Heart right ventricle (tissue), 16 donors: ENCODE measurements at places on chromosomes 1 and 21. TPM values are rescaled to one million over a fixed set of nuclear protein-coding genes. Genes with fewer than 3 reads are reported as not detected.

DNA sequence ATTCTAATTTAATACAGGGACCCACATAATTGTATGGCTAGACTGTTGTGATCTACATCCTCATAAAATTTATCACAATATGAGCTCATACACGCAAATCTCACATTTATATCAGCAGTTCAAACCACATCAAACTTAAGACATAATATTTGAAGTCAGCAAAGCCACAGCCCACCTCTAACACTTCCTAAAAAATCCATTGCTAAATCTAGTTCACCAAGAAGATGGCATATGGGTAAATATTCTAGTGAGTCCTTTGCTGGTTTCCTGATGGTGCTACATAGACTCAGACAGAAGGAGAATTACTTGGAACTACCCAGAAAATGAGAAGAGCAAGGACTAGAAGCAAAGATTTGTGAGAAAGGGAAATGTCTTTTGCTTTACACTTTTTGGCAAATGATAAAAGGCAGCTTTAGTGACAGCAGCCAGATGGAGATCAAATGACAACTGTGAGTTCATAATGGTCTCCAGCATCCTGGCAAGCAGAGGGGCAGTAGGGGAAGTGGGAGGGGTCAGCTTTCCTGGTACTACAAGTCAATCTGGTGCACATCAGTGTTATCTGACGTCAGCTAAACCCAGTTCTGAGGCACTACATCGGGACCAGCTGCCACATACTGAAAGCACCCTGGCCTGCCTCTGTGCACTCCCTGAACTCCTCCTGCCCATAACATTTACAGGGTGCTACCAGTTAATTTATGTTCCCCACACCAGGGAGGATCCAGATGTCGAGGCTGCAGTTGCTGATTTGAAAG is 10.6 kb upstream of the GADD45A start:
- H3K4me3 ChIP-seq = no peak overlapping the region
- DNase-seq = no peak
- H3K27me3 ChIP-seq = no peaks in the 10 kb centered on the region
- H3K4me1 ChIP-seq = peaks cover 11% of the 10 kb centered on the region

GRCh38 chr1:247386687-247387086 is 29.3 kb upstream of the NLRP3 start:
- H3K4me3 ChIP-seq = no peak overlapping the region
- H3K27me3 ChIP-seq = peaks cover 13% of the 10 kb centered on the region
- H3K27ac ChIP-seq = no peak overlapping the region

DNA sequence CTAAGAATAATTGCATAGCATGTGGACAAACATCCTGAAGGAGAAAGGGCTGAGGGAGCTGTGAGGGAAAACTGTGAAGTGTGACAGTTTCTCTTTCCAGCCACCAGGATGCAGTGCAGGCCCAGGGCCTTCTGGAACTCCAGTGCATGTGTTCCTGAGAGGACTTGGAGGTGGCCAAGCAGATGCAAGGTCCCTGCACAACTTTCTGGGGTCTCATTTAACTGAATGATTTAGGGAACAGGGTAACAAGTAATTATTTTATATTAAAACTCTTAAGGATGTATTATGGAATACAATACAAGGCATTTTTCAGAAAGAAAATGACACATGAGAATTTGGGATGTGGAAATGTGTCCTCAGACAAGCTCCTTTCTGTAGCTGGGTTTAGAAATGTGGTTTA is 61.2 kb upstream of the MCOLN3 start:
- no peak overlapping the region for H3K4me3 ChIP-seq
- peak; percentile 32 for DNase-seq
- H3K27me3 ChIP-seq = no peaks in the 10 kb centered on the region
- H3K27ac ChIP-seq = no peak overlapping the region
- no peaks in the 10 kb centered on the region for H3K36me3 ChIP-seq
- H3K4me1 ChIP-seq = no peaks in the 10 kb centered on the region

- H3K4me3 ChIP-seq = no peak overlapping the region
- no peak for DNase-seq
- H3K4me1 ChIP-seq = peaks cover 55% of the 10 kb centered on the region
- peak overlapping the region; percentile 83 for H3K27ac ChIP-seq
Observed at GRCh38 chr1:12436345-12436658, 181.7 kb downstream of the DHRS3 start.

GRCh38 chr1:151104630-151105029 is 34.1 kb downstream of the GABPB2 start:
- no peaks in the 10 kb centered on the region for H3K4me1 ChIP-seq
- H3K27me3 ChIP-seq = no peaks in the 10 kb centered on the region
- H3K36me3 ChIP-seq = no peaks in the 10 kb centered on the region

GRCh38 chr1:85417876-85418275 is 47.1 kb downstream of the DDAH1 start:
- no peak overlapping the region for H3K27ac ChIP-seq
- no peaks in the 10 kb centered on the region for H3K36me3 ChIP-seq
- peaks cover 3% of the 10 kb centered on the region for H3K4me1 ChIP-seq
- H3K27me3 ChIP-seq = no peaks in the 10 kb centered on the region
- no peak overlapping the region for H3K4me3 ChIP-seq

DNA sequence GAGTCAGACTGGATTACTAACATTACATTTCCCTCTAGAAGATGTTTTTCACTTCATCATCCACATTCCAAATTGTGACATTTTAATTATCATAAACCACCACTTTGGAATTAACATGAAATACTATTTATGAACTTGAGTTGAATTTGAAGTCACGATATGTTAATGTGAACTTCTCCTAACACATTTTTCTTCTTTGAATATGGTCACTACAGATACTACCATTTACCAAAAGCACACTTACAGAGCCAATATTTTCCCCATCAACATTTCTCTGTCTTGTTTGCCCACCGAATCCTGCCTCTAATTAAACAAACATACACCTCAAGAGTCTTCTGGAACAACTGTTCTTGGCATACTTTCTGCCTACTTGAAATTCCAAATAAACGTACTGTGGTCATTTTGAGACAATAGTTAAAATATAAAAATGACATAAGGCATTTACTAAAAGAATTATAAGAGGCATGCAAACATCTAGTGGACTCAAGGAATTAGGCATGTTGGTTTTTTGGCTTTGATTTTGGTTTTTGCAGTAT is 177.4 kb downstream of the AKT3 start:
- H3K4me1 ChIP-seq = no peaks in the 10 kb centered on the region
- no peaks in the 10 kb centered on the region for H3K27me3 ChIP-seq
- no peak for DNase-seq
- H3K4me3 ChIP-seq = no peak overlapping the region

GRCh38 chr1:244273845-244274619 is 177.7 kb downstream of the ADSS2 start:
- H3K36me3 ChIP-seq = no peaks in the 10 kb centered on the region
- DNase-seq = peak; percentile 25
- H3K27me3 ChIP-seq = no peaks in the 10 kb centered on the region
- no peak overlapping the region for H3K27ac ChIP-seq
- peaks cover 5% of the 10 kb centered on the region for H3K4me1 ChIP-seq
- no peak overlapping the region for H3K4me3 ChIP-seq

GRCh38 chr1:202122639-202123335 is at the start of gene GPR37L1:
Gene GPR37L1, plus strand, starts transcription at chr1:202122917. Its CDS starts 47 bp downstream, at chr1:202122964.
- no peaks in the 10 kb centered on the region for H3K36me3 ChIP-seq
- H3K4me3 ChIP-seq = no peak within 1 kb of the TSS
- H3K27me3 ChIP-seq = no peaks in the 10 kb centered on the region
- H3K27ac ChIP-seq = no peak within 1 kb of the TSS
- DNase-seq = peak; percentile 55
- H3K4me1 ChIP-seq = peaks cover 9% of the 10 kb centered on the region

GRCh38 chr1:26786437-26787380 is 1.0 kb upstream of the PIGV start:
- H3K27ac ChIP-seq = peak overlapping the region; percentile 100
- no peaks in the 10 kb centered on the region for H3K27me3 ChIP-seq
- peak overlapping the region; percentile 73 for H3K4me3 ChIP-seq
- DNase-seq = peak; percentile 67
- H3K4me1 ChIP-seq = peaks cover 82% of the 10 kb centered on the region
- H3K36me3 ChIP-seq = peaks cover 14% of the 10 kb centered on the region

- peaks cover 66% of the 10 kb centered on the region for H3K27me3 ChIP-seq
- no peak overlapping the region for H3K27ac ChIP-seq
- no peak for DNase-seq
- H3K36me3 ChIP-seq = no peaks in the 10 kb centered on the region
- H3K4me3 ChIP-seq = peak overlapping the region; percentile 52
- peaks cover 20% of the 10 kb centered on the region for H3K4me1 ChIP-seq
Observed at GRCh38 chr1:1068517-1069055, 5.5 kb downstream of the RNF223 start.

DNA sequence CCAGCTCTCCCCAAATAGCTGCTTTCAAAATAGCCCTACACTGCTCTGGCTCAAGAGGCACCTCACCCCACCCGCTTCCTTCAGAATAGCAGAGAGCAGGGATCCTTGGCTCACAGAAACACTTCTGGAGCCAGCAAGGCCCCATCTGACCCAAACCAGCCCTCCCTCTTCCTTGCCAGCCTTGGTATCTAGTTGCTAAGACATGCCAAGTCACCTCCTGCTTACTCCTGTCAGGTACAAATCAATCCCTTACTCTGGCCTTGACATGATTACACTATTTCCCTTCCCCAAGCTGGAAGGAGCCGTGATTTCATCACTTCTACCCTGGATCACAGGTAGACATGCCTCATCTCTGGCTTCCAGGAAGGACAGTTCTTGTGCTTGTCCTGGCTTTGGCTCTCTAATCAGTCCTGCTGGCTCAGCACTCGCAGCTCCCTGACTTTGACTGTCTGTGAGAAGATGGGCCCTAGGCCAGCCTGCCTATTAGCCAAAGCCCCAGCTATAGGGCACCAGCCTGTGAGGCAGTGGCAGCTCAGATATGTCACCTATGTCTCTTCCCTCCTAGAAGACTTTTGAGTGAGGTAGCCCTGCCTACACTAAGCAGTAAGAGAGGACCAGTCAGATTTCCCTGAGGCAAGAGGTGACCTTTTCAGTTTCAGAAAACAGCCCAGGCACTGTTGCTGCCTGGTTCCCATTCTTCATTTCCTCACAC is 8.9 kb upstream of the MUTYH start:
- H3K27ac ChIP-seq = peak overlapping the region; percentile 57
- H3K4me3 ChIP-seq = no peak overlapping the region
- peaks cover 6% of the 10 kb centered on the region for H3K36me3 ChIP-seq

DNA sequence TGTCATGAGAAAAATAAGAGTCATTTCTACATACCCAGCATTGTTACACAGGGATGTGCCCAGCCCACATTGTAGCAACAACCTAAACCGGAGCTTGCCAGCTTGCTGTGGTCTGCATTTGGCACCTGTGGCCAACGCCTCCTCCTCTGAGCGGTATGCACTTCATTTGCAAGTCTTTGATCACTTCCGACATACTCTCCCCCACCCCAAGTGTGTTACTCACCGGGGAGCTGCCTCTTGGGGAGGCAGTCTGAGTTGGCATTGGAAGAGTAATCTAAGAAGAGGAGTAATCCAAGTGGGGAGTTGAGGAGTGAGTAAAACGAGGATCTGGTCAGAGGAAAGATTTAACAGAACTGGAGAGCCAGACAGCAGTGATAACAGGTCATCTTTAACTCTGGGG is 3.8 kb downstream of the BCL9 start:
- H3K36me3 ChIP-seq = no peaks in the 10 kb centered on the region
- no peak overlapping the region for H3K4me3 ChIP-seq
- H3K27me3 ChIP-seq = peaks cover 18% of the 10 kb centered on the region
- peaks cover 17% of the 10 kb centered on the region for H3K4me1 ChIP-seq
- no peak for DNase-seq

DNA sequence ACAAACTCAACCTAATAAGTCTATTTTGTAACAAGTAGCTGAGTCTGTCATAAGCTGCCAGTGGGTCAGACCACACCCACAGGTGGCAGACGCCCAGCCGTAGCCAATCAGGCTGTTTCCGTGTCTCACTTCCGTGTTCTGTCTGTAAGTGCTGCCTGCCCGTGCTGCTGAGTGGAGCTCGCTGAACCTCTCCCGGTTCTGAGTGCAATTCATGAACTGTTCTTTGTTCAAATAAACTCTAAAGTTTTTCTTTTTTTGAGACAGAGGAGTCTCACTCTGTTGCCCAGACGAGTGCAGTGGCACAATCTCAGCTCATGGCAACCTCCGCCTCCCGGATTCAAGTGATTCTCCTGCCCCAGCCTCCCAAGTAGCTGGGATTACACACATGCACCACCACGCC is 25.1 kb downstream of the POFUT2 start:
- H3K27me3 ChIP-seq = peaks cover 3% of the 10 kb centered on the region
- no peak overlapping the region for H3K27ac ChIP-seq
- no peak overlapping the region for H3K4me3 ChIP-seq
- H3K36me3 ChIP-seq = peaks cover 59% of the 10 kb centered on the region

- H3K4me1 ChIP-seq = peaks cover 28% of the 10 kb centered on the region
- no peaks in the 10 kb centered on the region for H3K36me3 ChIP-seq
- H3K4me3 ChIP-seq = no peak overlapping the region
Observed at GRCh38 chr21:44943005-44943685, 3.3 kb downstream of the SLX9 start.

Gene RGS8
- not detected for total RNA-seq

Gene BTBD8
- total RNA-seq = 3.9 TPM

Gene FAM167B
- total RNA-seq = 9.5 TPM

Gene PLPPR4
- 0.20 TPM for total RNA-seq

Gene FOXE3
- total RNA-seq = not detected

Gene ERG
- 15.8 TPM for total RNA-seq

Gene TINAGL1
- total RNA-seq = 336 TPM
